ENCODE measurements at places on chromosomes 2 and 18. TPM values are rescaled to one million over a fixed set of nuclear protein-coding genes. Genes with fewer than 3 reads are reported as not detected.

The IL18R1 gene
- total RNA-seq: 1.5 TPM

DNA sequence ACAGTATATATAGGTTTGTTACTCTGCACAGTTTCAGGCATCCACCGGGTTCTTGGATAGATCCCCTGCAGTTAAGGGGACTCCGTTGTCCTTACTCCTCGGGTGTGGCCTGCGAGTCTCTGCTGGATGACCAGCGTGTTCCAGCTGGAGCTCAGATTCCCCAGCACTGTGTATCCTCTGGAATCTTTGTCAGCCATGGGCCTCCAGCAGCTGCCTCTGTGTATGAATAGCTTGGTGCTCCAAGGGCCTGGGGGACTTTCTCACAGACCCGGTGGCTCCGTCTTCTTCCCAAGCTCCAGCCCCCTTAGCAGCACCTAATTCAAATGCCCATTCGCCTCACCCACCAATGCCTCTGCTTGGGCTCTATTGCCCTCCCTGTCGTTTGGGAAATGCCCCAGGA is 6.3 kb downstream of the ANO7 start:
- H3K36me3 ChIP-seq: no peaks in the 10 kb centered on the region
- H3K27ac ChIP-seq: no peak overlapping the region
- H3K4me1 ChIP-seq: no peaks in the 10 kb centered on the region
- DNase-seq: no peak
- no peaks in the 10 kb centered on the region for H3K27me3 ChIP-seq

DNA sequence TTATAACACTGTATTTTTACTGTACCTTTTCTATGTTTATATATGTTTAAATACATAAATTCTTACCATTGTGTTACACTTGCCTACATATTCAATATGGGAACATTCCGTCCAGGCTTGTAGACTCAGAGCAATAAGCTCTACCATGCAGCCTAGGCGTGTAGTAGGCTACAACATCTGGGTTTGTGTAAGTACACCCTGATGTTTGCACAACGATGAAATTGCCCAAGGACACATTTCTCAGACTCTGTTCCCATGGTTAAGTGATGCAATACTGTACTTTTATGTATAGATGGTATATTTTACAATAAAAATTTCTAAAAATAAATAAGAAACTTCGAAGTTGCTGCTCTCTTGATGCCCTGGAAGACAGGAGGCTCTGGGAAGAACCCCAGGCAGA is 38.4 kb downstream of the YPEL5 start:
- no peaks in the 10 kb centered on the region for H3K4me1 ChIP-seq
- no peak overlapping the region for H3K27ac ChIP-seq
- DNase-seq: peak; percentile 35
- H3K36me3 ChIP-seq: no peaks in the 10 kb centered on the region
- H3K4me3 ChIP-seq: no peak overlapping the region

The MRO gene
- total RNA-seq: not detected
